Right cardiac atrium (tissue), 5 donors: ENCODE measurements at places on chromosomes 4 and X.

GRCh38 chr4:57360681-57361080 is 250.5 kb upstream of the IGFBP7 start:
- DNase-seq: no peak

DNA sequence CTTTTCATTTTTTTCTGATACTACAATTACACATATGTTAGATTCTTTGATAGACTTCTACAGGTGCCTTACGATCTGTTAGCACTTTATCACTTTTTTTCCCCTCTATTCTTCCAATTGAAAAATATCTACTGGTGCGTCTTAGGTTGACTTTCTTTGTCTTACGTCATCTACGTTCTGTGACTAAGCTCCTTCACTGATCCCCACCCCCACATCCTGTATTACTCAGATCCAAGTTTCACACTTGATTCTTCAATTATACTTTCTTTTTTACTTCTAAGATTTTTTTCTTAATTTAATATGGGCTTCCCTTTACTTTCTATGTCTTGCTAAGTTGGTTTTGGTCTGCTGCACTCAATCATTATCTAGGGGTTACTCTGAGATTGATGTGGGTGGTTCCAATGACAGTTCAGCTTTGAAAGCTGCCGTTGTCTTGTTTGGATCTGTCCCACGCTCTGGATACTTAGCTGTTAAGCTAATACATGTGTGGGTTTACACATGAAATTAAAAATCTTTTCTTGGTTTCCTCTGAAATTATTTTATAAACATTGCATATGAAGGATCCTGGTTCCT is 1321.1 kb downstream of the RAPGEF2 start:
- no peak for DNase-seq

GRCh38 chr4:107800706-107801105 is 24.0 kb upstream of the SGMS2 start:
- DNase-seq: no peak

- DNase-seq: no peak
Measured at GRCh38 chr4:186271081-186271678, 5.2 kb downstream of the F11 start.

DNA sequence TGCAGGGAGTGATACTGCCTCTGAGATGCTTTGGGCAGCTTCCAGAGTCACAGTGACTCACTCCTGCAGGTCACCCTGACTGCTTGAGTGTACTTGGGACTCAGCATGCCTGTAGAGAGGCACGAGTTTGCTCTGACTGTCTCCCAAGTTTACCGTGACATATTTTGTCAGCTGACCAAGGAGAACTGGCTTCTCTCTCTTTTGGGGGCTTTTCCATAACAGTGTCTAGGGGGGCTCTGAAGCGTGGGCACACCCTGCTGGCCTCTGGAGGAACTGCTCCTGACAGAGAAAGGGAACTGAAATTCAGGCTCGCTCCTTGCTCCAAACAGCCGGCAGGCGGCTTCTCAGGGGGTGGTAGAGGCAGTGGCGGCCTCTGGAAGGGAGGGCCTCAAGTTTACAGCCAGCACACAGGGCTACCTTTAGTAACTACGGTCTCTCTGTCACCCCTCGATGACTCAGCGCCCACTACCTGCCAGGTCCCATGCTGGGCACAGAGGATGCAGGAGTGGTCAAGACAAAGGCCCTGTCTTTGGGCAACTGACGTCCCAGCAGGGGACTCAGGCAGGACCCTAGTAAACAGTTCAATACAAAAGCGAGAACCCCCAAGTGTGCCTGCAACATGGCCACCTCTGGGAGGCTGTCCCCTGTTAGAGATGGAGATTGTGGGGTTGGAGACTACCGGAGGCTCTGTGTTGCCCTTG is 17.8 kb downstream of the ZNF185 start:
- no peak for DNase-seq

GRCh38 chr4:140094438-140095420 is 59.3 kb downstream of the MAML3 start:
- peak; percentile 85 for DNase-seq

DNA sequence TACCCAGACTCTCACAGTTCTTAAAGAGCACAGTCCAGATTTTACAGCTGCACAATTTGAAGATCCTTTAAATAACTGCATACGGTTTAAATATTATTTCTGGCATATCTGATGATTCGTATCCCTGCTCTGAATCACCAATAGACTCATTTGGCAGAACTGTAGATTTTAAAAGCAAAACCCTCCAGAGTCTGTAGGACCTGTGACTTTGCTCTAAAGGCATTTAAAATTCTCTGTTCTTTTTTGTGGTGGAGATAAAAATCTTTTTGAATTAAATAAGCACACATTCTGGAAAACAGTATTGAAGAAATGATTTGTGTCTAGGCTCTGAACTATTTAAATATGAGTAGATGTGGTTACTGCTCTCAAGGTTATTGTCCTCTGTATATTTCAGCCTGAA is 246.2 kb upstream of the PITX2 start:
- DNase-seq: no peak

DNA sequence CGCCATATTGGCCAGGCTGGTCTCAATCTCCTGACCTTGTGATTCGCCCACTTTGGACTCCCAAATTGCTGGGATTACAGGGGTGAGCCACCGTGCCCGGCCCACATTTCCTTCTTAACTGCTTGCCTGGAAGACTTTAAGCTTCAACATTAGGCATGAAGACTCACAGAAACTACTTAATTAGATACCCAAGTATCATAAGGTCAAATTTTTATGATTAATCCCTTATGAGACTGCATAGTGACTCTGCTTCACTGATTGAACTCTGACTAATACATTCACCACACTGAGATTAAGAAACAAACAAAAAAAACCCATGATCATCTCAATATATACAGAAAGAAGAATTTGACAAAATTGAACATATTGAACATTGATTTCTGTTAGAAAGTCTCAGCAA is 87.4 kb upstream of the KCTD8 start:
- no peak for DNase-seq

- no peak for DNase-seq
Measured at GRCh38 chr4:122658818-122659295, 38.0 kb upstream of the IL21 start.

DNA sequence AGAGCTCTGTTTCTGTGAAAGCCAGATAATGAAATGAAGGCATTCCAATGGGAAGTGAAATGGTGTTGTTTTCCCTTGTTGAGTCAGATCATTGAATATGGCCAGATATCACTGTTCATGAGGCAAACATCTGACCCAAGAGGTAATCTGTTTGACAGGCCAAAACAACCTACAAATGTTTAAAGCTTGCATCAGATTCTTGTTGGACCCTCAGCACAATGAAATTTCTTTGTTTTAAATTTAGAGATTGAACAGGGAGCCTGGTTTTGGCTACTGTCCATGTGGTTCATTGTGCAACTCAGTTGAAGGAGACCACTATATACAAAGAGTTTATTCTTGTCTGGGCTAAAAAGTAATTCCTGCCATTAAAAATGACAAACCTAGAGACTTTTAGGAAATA is 159.1 kb downstream of the AFF2 start:
- DNase-seq: no peak

GRCh38 chr4:86977621-86978184 is 42.9 kb downstream of the AFF1 start:
- no peak for DNase-seq

GRCh38 chr4:106494066-106494465 is 125.5 kb upstream of the GIMD1 start:
- no peak for DNase-seq

GRCh38 chr4:54400802-54401201 is 171.7 kb downstream of the PDGFRA start:
- no peak for DNase-seq

DNA sequence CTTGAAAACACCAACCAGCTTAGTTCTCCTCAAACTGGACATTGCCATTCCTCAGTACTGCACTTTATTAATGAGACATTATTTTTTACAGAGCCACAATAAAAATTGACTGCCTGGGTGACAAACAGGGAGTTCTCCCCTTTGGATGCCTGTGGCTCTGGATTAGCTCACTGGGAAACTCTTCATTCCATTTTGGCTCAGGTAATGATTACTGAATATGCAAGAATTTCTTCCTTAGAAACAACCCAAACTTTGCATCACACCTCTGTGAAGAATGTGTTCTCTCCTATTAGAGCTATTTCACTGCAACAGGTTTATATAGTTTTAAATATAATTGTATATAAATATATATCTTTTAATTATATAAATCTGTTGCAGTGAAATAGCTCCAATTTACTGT is 2065.8 kb downstream of the ARAP2 start:
- no peak for DNase-seq

- no peak for DNase-seq
Measured at GRCh38 chr4:177638871-177639270, 196.6 kb upstream of the AGA start.

GRCh38 chrX:28552322-28552721 is 34.9 kb upstream of the IL1RAPL1 start:
- DNase-seq: no peak
